NCI-H1048 (cell line): ENCODE measurements at places on chromosomes 1 and 21.

DNA sequence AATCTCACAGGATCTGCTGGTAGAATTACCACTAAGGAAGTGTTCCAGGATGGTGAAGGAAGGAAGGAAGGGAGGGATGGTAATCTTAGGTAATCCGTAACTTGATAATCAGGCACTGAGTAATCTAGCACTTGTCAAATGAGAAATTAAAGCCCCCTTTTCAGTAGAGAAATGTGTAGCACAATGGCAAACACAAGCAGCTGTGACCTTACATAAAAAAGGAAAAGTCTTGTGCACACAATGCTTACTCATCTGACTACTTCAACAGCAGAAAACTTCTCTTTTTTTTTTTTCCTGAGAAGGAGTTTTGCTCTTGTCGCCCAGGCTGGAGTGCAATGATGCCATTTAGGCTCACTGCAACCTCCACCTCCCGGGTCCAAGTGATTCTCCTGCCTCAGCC lies 6.1 kb downstream of the NUP210L start:
- DNase-seq = no peak

DNA sequence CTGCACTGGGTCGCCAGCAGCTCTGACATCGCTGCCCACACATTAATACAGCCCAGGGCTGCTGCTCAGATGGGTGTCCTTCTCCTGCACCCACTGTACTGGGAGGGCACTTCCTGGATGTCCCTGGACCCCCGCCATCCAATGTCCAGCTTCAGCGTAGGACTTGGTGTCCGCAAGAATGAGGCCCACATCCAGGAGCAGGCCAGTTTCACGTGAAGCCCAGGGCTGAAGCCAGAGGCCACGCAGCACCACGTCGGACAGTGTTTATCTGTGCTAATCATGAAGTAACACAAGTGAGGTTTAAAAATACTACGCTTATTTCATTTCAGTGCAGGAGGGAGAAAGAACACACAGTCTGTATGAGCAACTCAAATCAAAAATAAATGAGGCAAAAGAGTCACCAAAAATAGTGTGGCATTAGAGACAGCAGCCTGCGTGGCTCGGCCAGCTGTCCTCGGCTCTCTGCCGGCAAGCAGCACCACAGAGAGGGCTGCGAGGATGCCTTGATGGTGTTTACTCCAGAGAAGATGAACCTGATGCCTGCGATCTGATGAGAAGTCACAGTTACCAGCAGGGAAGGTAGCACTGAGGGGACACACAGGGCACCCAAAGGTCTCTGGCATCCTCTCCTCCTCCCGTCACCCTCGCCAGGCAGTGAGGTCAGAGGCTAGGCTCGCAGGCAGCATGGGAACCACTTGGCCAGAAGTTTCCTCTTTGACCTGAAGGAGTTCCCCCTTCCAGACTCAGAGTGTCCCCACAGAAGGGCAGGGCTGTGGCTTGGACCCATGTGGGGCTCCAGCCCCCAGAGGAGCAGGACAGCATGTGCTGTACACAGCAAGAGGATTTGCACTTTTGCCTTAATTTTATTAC lies 22.1 kb upstream of the NPHP4 start:
- DNase-seq = no peak

- DNase-seq = no peak
Observed at GRCh38 chr1:85654066-85654782, 54.0 kb downstream of the ZNHIT6 start.

DNA sequence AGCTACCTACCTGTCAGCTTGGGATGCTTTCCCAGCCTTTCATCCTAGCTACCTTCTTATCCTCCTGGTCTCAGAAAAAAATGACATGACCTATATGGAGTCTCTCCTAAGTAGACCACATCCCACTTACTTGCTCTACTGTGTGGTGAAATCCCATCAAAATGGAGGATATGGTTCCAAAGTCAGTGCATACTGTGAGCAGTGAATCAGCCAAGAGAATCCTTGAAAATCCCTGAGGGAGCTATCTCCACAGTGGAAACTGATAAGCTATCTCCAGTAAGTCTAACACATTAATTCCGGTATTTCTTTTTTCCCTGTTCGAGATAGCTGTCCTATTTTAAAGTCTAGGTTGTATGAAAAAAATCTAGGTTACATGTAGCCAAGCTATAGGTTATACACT lies 189.7 kb downstream of the FGGY start:
- DNase-seq = no peak

DNA sequence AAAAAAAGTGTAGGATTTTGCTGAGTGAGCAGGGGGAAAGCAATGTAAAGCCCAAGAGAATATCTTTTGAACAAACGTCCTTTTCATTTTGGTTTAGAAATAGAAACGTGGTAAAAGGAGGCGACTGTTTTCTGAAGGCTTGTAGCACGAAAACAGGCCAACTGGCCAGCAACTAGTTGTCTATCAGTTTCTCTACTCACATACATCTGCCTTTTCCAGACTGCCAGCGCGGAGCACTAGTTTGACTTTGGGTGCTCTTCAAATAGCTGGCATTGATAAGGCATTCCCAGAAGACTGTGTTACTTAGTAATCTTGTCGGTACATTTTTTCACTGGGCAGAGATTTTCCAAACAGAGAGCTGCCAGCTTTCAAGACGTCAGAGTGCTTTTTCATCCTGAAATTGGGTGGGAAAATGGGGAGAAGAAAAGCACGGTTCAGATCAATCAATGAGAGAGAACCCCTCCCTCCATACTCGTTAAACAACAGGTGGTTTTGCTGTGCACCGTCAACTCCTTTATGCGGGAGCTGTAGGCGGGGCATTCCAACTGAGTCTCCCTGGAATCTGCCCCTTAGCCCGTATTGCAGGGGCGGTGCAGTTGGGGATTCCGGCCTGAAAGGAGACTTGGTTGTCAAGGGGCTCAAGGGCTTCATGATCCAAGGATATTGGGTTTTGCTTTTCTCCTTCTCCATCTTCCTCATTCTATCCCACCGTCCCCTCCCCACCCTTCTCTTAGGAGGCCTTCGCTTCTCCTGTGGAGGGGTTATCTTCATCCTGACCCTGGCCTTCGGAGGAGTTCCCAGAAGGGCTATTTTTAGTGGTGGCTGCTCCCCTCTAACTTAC lies 884 bp upstream of the LRRC8C start:
- DNase-seq = no peak

GRCh38 chr1:241525026-241525425 lies 5.5 kb upstream of the FH start:
- DNase-seq = no peak

DNA sequence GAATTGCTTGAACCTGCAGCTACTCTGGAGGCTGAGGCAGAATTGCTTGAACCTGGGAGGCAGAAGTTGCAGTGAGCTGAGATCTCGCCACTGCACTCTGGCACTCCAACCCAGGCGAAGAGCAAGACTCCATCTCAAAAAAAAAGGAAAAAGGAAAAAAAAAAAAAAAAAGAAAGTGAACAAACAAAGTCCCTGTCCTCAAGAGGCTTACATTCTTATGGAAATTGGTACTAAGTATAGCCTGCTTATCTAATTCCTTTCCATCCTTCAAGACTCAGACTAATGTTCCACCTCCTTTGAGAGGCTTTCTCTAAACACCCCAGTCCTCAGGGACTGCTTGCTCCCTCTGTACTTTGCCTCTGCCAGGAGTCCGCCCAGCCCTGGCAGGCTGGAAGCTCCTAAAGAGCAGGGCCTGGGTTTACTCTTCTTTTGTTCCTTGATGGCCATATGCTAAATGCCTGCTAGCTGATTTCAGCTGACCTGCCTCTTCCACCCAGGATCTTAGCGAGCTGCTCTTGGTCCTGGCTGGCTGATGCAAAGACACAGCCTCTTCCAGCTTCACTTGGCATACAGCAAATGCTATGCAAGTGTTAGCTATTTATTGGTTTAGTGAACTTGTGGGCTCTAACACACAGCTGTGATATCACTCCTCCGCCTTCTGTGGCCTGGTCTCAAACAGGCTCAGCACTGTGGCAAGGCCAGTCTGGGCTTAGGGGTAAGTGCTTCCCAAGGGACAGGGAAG lies 9.8 kb downstream of the SLC9A1 start:
- no peak for DNase-seq

DNA sequence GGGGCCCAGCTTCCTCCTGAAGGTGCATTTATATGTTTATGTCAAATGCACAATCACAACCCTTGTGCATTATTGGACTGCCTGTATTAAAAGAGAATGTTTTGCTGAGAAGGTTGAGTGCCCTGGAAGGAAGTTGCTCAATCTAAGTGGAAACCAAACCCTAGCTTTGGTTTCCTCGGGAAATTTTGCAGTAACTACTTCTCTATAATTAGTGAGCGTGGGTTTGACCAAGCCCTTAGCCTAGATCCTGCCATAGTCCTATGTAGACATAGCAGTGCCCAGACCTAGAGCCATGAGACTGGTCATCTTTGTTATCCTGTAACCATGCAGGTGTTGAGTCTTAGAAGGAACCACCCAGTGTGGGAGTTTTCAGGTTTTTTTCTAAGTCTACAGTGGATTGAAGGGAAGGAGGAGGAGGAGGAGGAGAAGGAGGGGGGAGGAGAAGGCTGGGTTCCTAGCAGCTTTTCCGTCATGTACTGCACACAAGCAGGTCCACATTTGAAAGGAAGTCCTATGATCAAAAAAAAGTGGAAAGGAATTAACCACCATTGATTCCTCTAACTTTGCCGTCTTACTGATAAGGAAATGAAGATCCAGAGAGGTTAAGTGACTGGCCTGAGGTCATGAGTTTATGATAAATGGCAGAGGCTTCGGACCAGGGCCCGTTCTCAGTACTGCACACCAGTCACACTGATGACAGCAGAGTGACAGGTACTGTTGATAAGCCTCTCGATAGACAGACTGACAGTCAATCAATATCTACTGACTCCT lies 72.2 kb upstream of the LYST start:
- no peak for DNase-seq

GRCh38 chr1:119752592-119752991 lies 16.1 kb downstream of the HMGCS2 start:
- DNase-seq = no peak

DNA sequence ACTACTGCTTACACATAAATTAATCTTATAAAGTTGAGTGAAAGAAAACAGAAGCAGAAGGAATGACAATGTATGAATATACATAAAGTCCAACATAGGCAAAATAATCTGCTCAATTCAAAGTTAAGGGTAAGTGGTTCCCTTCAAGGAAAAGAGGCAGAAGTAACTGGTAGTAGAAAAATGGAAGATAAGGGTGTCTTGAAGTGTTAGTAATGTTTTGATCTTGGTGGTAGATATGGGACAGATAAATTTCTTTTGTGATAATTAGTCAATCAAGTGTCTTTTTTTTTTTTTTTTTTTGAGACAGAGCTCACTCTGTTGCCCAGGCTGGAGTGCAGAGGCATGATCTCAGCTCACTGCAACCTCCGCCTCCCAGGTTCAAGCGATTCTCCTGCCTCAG lies 12.7 kb downstream of the USP48 start:
- no peak for DNase-seq

DNA sequence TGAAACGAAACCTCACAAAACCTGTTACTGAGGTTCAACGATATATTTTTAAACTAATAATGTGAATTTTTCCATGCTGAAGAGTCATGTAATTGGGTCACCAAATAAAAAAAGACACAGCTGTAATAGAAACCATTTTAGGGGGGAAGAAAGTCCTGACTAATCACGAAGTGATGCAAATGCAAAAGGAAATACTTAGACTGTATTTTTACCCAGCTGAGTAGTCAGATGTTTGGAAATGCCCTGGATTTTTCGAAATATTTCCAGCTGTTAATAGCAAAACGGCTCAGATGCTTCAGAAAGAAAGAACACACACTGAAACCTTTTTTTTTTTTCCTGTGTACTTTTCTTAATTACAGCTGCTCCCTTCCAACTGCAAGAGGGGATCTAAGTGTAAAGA lies 210.3 kb downstream of the SETD4 start:
- DNase-seq = no peak

DNA sequence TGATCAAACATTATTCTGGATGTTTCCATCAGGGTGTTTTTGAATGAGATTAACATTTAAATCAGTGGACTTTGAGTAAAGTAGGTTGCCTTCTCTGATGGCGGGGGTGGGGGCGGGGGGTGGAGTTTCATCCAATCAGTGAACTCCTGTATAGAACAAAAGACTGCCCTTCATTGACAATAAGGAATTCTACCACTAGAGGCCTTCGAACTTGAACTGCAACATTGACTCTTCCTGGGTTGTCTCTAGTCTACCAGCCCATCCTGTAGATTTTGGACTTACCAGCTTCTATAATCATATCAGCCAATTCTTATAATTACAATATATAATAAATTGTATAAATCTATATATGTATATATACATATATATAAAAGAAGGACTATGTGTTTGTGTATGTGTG lies 520.4 kb upstream of the CXADR start:
- DNase-seq = no peak

DNA sequence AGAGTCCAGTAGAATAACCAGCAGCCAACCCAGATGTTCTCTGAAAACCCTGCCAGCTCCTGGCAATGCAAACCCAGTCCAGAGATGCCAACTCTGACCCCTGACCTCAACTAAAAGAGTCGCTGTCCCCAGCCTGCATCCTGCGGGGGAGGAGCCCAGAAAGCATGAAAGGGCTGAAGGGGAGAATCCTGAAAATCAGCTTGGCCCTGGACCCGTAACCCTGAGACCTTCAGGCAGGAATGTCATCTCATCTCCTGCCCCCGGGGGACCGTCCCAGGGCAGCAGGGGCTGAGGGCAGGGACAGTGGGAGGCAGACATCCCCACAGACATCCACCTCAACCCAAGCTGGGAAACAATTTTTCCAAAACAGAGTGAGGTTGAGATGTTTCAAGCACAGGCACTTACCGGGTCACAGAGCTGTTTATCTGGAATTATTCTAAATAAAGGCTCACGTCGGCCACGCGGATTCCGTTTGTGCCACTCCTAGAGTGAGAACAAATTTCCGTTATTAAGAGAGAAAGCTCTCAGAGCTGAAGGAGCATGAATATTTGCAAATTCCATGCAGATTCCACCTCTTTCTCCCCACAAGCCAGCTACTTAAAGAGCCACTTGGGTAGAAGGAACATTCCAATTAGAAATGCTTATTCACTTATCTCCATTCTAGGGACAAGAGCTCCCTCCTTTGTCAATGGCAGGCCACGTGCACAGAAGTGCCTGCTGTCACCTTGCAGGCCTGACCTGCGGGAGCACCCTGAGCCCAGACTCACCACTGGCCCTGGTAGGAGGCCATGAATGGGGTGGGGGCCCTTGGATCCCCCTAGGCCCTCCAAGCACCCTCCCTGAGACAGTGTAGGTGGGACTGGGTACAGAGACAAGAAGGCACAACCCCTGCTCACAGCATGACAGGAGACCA lies 240.1 kb downstream of the NPHP4 start:
- no peak for DNase-seq

GRCh38 chr1:170284512-170284911 lies 138.8 kb downstream of the NTMT2 start:
- no peak for DNase-seq

DNA sequence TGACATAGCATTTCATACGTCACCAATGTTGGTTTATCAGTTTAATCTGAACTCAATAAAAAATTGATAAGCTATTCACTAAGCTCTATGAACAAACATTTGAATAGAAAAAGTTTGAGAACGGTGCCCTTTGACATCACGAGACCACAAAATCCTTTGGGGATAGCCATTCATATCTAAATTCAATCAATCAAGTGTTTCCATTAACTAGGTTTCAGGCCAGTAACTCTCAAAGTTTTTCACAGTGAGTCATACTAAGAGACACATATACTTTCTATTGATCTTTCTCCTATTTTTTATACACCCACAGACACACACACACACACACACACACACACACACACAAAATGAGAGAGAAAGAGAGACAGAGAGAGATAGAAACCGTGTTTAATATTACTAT lies 235.4 kb upstream of the SNX7 start:
- DNase-seq = no peak

GRCh38 chr21:26800001-26800400 lies 45.2 kb downstream of the ADAMTS1 start:
- DNase-seq = no peak
